Peyer's patch (tissue), 4 donors: ENCODE measurements at places on chromosomes 7 and 10. TPM values are rescaled to one million over a fixed set of nuclear protein-coding genes. Genes with fewer than 3 reads are reported as not detected.

DNA sequence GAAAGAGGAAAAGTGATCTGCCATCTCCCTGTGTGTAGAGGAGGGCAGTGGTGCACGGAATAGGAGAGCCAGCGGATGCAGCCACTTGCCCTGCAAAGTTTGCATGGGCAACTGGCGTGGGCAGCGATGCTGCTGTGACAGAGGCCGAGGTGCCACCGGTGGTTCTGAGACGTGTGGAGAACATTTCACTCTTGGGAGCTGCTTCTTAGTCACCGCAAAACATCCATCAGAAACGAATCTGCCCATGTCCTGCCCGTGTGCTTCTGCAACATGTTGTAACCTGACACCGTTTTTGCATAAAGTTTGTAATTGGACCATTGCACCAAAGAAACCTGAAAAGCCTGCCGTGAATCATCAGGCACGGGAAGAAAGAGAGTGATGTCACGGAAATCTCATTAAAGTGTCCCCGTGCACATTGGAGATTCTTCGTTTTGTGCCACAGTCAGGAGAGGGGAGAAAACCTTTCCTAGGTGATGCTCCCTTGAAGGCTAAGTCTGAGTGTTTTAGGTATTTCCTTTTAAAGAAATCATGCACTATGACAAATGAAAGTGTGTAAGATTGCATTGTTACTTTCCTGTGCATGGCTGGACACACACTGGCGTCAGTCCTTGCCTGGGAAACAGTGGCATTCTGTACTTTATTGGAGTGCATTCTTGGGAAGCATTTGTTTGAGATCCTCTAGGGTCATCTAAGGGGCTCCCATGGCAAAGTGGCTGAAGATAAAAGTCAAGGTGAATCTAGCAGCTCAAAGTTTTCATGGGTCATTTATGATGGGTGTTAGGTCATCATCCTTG is 302.6 kb downstream of the KLF6 start:
- no peaks in the 10 kb centered on the region for H3K36me3 ChIP-seq
- no peak overlapping the region for H3K4me3 ChIP-seq
- no peak for DNase-seq
- peaks cover 5% of the 10 kb centered on the region for H3K4me1 ChIP-seq

GRCh38 chr10:60916025-60916424 is 28.0 kb downstream of the RHOBTB1 start:
- H3K27me3 ChIP-seq = no peaks in the 10 kb centered on the region
- no peaks in the 10 kb centered on the region for H3K36me3 ChIP-seq
- H3K4me1 ChIP-seq = no peaks in the 10 kb centered on the region
- H3K27ac ChIP-seq = no peak overlapping the region
- no peak overlapping the region for H3K4me3 ChIP-seq
- no peak for DNase-seq

GRCh38 chr10:68192113-68192512 is 39.8 kb downstream of the ATOH7 start:
- no peak overlapping the region for H3K27ac ChIP-seq
- H3K4me3 ChIP-seq = no peak overlapping the region
- no peak for DNase-seq
- no peaks in the 10 kb centered on the region for H3K36me3 ChIP-seq
- no peaks in the 10 kb centered on the region for H3K27me3 ChIP-seq

GRCh38 chr10:49361735-49362568 is 33.9 kb downstream of the DRGX start:
- no peak for DNase-seq
- H3K36me3 ChIP-seq = no peaks in the 10 kb centered on the region
- H3K27me3 ChIP-seq = no peaks in the 10 kb centered on the region
- no peak overlapping the region for H3K27ac ChIP-seq
- H3K4me1 ChIP-seq = no peaks in the 10 kb centered on the region

DNA sequence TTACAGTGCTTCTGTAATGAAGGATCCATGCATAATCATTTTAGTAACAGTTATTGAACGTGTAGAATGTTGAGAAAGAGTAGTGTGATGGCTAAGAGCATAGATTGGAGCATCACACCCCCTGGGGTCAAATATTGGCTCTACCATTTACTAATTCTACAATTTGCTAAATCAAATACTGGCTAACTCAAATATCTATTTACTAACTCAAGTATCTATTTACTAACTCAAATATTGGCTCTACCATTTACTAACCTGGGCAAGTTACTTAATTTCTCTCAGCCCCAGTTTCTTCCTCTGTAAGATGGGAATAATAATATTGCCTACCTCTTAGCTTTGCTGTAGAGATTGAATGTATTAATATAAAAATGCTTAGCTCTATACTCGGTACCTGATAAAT is 64.0 kb downstream of the CDK14 start:
- H3K27ac ChIP-seq = no peak overlapping the region
- H3K4me1 ChIP-seq = no peaks in the 10 kb centered on the region
- H3K27me3 ChIP-seq = no peaks in the 10 kb centered on the region
- H3K36me3 ChIP-seq = no peaks in the 10 kb centered on the region
- no peak overlapping the region for H3K4me3 ChIP-seq
- no peak for DNase-seq

GRCh38 chr10:21368728-21369425 is 156.6 kb downstream of the SKIDA1 start:
- DNase-seq = no peak
- no peaks in the 10 kb centered on the region for H3K36me3 ChIP-seq
- no peak overlapping the region for H3K4me3 ChIP-seq
- no peaks in the 10 kb centered on the region for H3K4me1 ChIP-seq
- H3K27ac ChIP-seq = no peak overlapping the region

- H3K27me3 ChIP-seq = no peaks in the 10 kb centered on the region
- H3K27ac ChIP-seq = no peak overlapping the region
- no peak overlapping the region for H3K4me3 ChIP-seq
These were observed 681.7 kb downstream of the PARD3 start for GRCh38 chr10:34133406-34133805.

- no peaks in the 10 kb centered on the region for H3K36me3 ChIP-seq
- H3K4me3 ChIP-seq = no peak overlapping the region
- H3K27me3 ChIP-seq = no peaks in the 10 kb centered on the region
- no peaks in the 10 kb centered on the region for H3K4me1 ChIP-seq
- H3K27ac ChIP-seq = no peak overlapping the region
These were observed 445.4 kb downstream of the TFEC start for GRCh38 chr7:115585015-115585718.

- no peaks in the 10 kb centered on the region for H3K4me1 ChIP-seq
- H3K36me3 ChIP-seq = no peaks in the 10 kb centered on the region
- no peak overlapping the region for H3K4me3 ChIP-seq
- no peak overlapping the region for H3K27ac ChIP-seq
- no peak for DNase-seq
These were observed 528.9 kb downstream of the PARD3 start for GRCh38 chr10:34286136-34286739.

GRCh38 chr7:2515424-2516193 is 4.0 kb upstream of the LFNG start:
- H3K27ac ChIP-seq = no peak overlapping the region
- H3K36me3 ChIP-seq = no peaks in the 10 kb centered on the region
- peaks cover 36% of the 10 kb centered on the region for H3K4me1 ChIP-seq
- DNase-seq = no peak
- no peaks in the 10 kb centered on the region for H3K27me3 ChIP-seq

- no peaks in the 10 kb centered on the region for H3K4me1 ChIP-seq
- no peak overlapping the region for H3K4me3 ChIP-seq
- H3K36me3 ChIP-seq = no peaks in the 10 kb centered on the region
These were observed 160.5 kb downstream of the AOAH start for GRCh38 chr7:36563706-36564327.

- no peaks in the 10 kb centered on the region for H3K27me3 ChIP-seq
- no peak overlapping the region for H3K27ac ChIP-seq
- no peaks in the 10 kb centered on the region for H3K36me3 ChIP-seq
- no peak overlapping the region for H3K4me3 ChIP-seq
These were observed 549.0 kb downstream of the TCERG1L start for GRCh38 chr10:130762491-130762890.

DNA sequence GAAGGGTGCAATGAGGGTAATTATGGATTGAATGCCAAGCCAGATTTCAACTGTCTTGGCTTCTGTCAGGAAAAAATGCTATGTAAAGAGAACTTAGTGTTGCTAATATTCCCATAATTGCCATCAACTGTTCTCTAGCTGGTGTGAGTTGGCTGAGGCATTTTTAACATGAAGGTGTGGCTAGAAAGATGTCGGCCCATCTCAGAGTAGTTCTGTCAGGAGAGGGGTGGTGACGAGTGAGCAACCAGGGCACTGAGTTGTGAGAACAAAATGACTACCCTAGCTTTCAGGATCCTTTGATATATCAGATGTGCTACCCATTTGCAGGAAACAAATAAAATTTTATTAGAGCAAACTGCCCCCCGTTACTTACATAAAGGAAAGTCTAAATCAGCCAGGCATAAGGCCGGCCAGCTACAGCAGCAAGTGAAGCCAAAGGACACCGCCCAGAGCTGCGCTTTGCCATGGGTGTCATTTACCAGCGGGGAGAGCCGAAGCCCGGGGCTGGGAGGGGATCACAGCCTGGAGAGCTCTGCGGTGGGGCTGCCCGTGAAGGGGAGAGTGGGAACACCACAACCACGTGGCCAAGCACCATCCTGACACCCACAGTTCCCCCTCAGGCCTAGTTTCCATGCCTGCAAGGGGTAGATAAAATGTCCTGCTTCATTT is 141.4 kb downstream of the ICA1 start:
- H3K36me3 ChIP-seq = no peaks in the 10 kb centered on the region
- no peak for DNase-seq
- peaks cover 5% of the 10 kb centered on the region for H3K4me1 ChIP-seq
- H3K27ac ChIP-seq = no peak overlapping the region

AKR1C8 gene
- total RNA-seq = not detected

IQCE gene
- 30.0 TPM for total RNA-seq

PRKCQ gene
- total RNA-seq = 11.6 TPM

AKR1B15 gene
- not detected for total RNA-seq

GPR85 gene
- total RNA-seq = not detected

WNT8B gene
- total RNA-seq = not detected

PRSS2 gene
- 29.7 TPM for total RNA-seq
